Stimulated activated CD4-positive, alpha-beta T cell treated with anti-CD3 and anti-CD28 coated beads, Interleukin-12 subunit alpha, Interleukin-12 subunit beta, amount 100 ng/mL, for 48 hours (primary cell): ENCODE measurements at places on chromosomes 3 and 15.

- no peak for DNase-seq
These were observed 320.2 kb downstream of the RORA start for GRCh38 chr15:60908888-60909287.

- peak; percentile 15 for DNase-seq
These were observed 27.8 kb upstream of the AP4E1 start for GRCh38 chr15:50880651-50881114.

GRCh38 chr3:108090701-108091497 is at the start of gene CD47:
Gene CD47, minus strand, starts transcription at chr3:108091031. Its CDS starts 123 bp downstream, at chr3:108090908.
- peak; percentile 96 for DNase-seq

DNA sequence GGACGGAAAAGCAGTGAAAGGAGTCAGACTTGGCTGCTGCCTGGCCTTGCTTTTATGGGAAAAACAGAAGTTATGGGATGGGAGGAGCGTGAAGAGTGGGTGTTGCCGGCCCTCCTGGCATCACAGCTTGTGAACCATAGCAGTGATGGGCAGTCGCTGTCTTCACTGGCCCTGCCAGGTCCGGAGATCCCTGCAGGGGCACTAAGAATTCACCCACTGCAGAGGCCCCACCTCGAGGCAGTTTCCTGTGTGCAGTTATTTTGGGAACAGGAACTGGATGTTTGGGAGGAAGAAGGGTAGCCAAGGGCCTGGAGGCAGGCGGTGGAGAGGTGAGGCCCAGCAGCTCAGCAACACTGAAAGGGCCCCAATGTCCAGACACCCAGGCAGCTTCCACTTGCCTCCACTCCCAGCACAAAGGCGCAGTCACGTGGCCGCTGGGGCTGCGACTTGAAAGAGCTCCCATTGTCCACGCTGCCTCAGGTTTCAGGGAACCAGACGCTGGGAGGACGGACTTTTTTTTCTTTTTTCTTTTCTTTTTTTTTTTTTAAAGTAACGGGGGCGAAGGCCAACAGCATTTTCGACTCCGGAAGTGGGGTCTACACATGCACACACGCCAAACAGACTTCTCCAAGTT is 255.6 kb downstream of the ZNF621 start:
- DNase-seq, result no peak

DNA sequence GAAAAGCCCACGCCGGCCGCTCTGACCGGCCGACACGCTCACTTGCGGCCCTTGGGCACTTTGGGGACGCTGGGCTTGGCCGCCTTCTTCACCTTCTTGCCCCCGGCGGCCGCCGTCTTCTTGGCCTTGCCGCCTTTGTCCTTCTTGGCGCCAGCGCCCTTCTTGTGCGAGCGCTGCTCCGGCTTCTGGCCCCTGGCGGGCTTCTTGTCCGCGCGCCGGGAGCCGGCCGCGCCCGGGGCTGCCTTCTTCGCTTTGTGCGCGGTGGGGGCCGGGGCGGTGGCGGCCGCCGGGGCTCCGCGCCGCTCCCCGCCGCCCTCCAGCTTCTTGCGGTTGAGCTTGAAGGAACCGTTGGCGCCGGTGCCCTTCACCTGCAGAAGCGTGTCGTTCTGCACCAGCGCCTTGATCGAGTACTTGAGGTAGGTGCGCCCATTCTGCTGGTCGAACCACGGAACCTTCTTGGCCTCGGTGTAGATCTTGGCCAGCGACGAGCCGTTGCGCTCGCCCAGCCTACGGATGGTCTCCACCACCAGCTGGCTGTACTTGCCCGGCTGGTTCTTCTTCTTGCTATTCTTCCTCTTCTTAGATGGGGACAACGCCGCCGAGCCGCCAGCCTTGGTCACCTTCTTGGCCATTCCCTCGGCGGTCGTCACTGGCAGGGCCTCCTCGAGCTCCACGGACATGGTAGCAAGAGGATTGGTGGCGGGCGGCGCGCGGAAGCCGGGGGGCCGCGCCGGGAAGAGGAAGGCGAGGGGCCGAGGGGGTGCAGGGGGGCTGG is 36.7 kb downstream of the HMCES start:
- DNase-seq, result no peak

DNA sequence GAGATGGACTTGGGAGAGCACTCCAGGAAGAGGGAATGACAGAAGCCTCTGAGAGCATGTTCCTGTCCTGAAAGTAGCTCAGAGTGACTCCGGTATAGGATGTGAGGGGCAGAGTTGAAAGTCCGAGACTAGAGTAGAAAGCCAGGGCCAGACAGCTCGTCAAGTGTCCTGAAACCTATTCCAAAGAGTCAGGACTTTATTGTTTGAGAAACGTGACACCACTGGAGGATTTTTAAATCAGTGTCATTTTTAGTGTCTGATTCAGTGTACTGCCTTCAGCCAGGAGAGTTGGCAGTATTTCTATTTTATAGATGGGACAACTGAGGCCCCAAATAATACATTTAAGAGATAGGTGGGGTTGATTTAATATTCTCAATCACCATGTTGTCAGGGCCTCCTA is 1.6 kb upstream of the RBMS3 start:
- no peak for DNase-seq

- no peak for DNase-seq
These were observed 60.4 kb downstream of the TNIK start for GRCh38 chr3:171399842-171400241.

DNA sequence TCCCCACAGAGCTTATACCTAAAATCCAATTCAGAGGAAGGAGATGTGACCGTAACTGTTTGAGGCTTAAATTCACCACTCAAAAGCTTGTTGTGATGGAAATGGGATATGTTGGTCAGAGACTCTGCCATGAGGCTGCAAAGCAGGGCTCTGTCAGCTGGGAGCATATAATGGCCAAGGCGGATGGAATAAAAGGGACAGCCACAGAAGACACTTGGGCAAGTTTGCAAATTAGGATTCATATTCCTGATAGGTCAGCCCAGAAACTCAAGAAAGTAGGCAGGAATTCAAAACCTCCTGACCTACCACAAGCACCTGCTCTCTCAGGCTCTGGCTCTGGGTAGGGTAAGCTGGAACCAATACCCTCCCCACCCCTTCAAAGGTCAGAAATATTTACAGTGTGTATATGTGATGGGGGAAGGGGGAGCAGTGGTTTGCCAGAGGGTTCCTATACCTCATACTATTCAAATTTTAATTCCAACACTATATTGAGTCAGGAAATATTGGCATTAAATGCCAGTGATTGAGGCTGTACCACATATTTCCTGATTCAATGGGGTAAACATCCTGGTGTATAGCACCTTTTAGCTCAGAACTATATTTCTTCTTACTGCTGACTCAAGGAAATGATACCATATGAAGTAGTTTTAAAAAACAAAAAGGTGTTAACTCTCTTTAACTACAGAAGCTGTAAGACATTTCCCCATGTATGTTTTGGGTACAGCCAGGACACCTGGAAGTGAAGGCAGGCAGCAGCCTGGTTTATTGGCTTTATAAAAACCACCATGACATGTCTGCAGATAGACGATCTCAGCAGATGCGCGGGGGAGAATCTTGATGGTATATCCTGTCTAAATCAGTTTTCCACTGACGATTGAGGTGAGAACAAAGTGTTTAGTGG is 19.2 kb downstream of the FYCO1 start:
- DNase-seq, result no peak

DNA sequence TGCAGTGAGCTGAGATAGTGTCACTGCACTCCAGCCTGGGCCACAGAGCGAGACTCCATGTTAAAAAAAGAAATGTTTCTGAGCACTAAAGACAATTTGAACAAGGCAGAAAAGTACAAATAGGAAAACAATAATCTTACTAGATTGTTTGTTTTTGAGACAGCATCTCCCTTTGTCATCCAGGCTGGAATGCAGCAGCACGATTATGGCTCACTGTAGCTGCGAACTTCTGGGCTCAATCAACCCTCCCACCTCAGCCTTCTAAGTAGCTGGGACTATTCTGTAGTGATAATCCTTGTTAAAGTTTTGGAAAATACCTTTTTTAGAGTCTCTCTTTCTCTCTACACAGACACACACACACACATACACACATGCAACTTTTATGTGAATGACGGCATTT is 107.1 kb downstream of the LPP start:
- no peak for DNase-seq

- DNase-seq, result no peak
These were observed 218.5 kb downstream of the ITPR1 start for GRCh38 chr3:4711680-4711992.

DNA sequence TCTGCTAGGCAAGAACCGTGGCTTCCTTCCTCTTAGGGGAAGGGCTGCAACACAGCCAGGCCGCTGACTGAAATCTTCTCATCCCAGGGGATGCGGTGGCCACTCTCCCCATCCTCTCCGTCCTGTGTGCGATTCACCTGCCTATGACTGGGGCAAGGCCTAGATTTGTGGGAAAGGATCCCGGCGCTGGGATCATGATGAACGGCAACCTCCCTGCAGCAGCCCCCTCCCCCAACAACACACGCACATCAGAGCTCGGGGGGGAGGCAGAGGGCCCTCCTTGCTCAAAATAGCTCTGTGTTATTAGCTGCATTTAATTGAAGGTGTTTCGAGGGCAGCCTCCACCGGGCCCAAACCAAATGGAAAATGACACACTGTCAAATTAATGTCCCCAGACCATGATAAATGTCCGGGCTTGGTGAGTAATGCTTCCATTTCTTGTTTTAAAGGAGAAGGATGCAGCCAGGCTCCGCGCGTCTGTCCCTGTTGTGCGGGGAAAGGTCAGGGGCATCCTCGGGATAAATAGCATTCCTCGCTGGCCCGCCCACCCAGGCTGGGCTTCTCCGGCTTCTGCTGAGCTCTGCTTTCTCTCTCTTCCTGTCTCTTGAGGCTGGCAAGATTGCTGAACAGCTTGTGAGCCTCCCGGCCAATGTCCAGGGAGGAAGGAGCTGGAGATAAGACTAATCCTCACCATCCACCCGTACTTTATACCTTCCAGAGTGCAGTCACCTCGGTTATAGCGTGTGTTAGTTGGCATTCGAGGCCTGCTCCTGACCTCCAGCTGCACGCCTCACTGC is 56.4 kb upstream of the TLE3 start:
- DNase-seq, result no peak

DNA sequence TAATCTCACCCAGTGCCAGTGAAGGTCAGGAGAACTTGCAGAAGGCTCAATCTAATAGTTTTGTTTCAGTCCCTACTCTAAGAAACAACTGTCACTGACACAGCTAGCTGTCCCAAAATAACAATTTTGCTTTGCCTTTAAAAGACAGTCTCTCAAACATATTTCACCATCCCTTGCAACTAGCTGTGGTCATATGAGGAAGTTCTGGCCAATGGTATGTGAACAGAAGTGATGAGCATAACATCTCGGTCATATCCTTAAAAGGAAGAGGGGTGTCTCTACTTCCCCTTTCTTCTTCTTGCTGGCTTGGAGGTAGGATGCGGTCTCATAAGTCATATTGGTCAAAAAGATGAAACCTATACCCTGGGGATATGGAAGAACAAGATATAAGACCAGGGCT is 198.1 kb downstream of the NEK10 start:
- DNase-seq, result no peak

- no peak for DNase-seq
These were observed 110.8 kb downstream of the VGLL4 start for GRCh38 chr3:11532931-11533391.

- DNase-seq, result no peak
These were observed 227.0 kb downstream of the FMN1 start for GRCh38 chr15:32967521-32967920.

DNA sequence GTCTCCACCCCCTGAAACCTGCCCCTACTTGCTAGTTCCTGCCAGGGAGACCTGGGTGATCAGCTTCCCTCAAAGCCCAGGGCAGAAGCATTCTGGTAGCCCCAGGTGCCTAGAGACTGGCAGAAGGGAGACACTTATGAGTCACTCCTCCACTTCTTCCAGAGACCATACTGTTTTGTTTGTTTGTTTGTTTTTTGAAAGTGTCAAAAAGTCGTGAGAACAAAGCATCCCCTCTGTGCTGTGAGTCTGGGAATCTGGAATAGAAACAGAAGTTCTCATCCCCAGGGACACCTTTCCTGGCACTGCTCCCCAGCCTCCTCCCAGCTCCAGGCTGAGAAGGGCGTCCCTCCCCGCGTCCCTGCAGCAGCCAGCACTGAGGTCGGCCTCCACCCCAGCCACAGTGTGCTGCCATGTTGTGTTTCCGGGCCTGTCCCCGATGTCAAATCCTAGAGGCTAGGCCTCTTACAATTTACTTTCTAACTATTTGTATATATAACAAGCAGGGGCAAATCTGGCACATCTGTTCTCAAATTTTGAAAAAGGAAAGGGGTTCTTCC is 573.0 kb downstream of the RBMS3 start:
- DNase-seq, result no peak

DNA sequence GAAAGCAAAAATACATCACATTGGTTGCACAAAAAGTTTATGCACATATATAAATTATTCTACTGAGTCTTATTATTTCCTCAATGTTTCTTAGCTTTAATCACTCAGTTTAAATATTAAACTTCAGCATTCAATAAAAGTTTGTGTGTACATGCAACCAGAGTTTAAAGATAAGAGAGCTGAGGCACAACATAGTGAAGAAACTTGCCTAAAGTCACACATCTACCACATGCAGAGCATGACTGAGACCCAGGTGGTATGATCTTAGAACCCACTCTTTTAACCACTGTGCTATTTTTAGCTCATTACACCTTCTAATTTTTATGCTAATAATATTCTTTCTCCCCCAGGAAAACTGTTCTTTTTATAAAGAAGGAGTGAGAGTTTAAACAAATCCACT is 96.1 kb upstream of the GOLIM4 start:
- DNase-seq, result no peak
